ENCODE measurements at places on chromosomes 2 and 18. TPM values are rescaled to one million over a fixed set of nuclear protein-coding genes. Genes with fewer than 3 reads are reported as not detected.

CCDC88A gene
- 18.8 TPM for total RNA-seq

UGT1A8 gene
- not detected for total RNA-seq

KIAA2012 gene
- not detected for total RNA-seq

DNA sequence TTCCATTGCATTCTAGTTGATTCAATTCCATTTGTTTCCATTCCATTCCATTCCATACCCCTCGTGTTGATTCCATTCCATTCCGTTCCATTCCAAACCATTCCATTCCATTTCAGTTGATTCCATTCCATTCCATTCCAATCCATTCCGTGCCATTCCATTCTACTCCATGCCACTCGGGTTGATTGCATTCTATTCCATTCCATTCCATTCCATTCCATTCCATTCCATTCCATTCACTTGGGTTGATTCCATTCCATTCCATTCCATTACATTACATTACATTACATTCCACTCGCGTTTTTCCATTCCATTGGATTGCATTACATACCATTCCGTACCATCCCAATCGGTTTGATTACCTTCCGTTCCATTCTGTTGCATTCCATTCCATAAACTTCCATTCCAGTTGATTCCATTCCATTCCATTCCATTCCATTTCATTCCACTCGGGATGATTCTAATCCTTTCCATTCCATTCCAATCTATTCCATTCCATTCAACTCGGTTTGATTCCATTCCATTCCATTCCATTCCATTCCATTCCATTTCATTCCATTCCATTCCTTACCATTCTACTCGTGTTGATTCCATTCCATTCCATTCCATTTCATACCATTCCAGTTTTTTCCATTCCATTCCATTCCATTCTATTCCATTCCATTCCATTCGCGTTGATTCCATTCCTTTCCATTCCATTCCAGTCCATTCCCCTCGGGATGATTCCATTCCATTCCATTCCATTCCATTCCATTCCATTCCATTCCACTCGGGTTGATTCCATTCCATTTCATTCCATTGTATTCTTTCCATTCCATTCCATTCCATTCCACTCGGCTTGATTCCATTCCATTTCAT, 1140.4 kb downstream of the RPIA start:
- DNase-seq, result no peak

HPCAL1 gene
- 41.3 TPM for total RNA-seq

- DNase-seq, result no peak
Measured at GRCh38 chr2:149625671-149626070, 38.1 kb upstream of the MMADHC start.

DNA sequence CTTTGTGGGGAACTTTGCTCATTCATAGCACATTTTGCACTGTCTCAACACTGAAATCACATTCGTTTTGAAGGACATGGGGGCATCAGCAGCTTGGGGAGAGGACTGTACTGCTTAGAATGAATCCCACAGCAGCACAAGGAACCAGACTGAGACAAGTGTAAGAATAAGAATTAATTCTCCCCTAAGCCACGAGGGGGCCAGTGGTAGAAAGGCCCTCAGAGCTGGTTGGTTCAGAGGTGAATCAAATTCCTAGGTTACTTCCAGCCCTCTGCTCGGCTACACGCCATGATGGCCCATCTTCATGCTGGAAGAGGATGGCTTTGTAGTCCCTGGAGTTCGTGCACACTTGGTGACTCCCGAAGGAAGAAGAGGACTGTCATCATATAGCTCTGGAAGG, 12.0 kb upstream of the MC5R start:
- no peak for DNase-seq

GRCh38 chr2:29000481-29000880, 19.4 kb downstream of the TOGARAM2 start:
- no peak for DNase-seq

All from kidney epithelial cell (primary cell).